ENCODE measurements at places on chromosomes 16 and 17. TPM values are rescaled to one million over a fixed set of nuclear protein-coding genes. Genes with fewer than 3 reads are reported as not detected.

REXO5 gene
- total RNA-seq: 4.2 TPM

NEUROD2 gene
- total RNA-seq: not detected

SEC14L5 gene
- not detected for total RNA-seq

PIGL gene
- 18.9 TPM for total RNA-seq

NCBP3 gene
- 23.2 TPM for total RNA-seq

CCL3 gene
- total RNA-seq: not detected

All from glomerular endothelial cell (primary cell).